RKO (cell line): ENCODE measurements at places on chromosomes 1 and 21.

DNA sequence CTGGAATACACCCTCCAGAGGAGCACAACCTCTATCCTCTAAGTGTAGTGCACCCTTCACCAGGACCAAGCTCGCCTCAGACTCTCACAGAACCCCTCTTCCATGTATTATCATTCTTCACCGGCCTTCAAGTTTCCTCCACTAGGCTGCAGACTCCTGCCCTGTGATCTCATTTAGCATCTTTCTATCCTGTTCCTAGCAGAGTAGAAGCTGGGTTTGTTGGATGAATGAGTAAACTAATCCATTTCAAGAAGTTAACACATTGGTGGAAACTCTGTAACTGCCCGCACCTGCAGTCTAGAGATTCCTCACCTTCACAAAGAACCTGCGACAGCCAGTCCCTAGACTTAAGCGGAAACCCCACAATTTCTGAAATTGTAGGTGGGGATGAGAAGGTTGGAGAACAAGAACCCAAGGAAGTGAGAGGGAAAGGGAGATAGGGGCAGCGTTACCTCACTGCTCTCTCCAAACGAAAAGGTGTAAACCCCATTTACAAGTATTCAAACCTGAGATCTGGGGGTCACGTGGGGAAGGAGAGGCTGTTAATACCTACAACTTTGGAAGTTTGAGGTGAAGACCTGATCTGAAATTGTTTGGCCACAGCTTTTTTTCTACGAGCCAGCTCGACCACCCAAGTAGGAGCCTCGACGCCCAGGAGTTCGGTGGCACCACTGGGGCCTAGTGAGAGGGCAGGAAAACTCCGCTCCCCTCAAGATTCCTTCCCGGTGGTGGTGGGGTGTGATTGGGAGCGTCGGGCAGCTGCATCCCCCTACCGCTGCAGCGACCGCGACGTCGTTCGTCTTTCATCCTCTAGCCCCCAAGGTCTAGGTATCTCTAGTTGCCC lies 1.2 kb downstream of the PTPN14 start:
- peak; percentile 76 for DNase-seq

- no peak for DNase-seq
Observed at GRCh38 chr1:244211559-244211944, 160.5 kb downstream of the ZBTB18 start.

- peak; percentile 87 for DNase-seq
Observed at GRCh38 chr1:186155594-186155993, 219.5 kb downstream of the TPR start.

GRCh38 chr1:90204023-90204590 lies 209.2 kb downstream of the ZNF326 start:
- DNase-seq: no peak

DNA sequence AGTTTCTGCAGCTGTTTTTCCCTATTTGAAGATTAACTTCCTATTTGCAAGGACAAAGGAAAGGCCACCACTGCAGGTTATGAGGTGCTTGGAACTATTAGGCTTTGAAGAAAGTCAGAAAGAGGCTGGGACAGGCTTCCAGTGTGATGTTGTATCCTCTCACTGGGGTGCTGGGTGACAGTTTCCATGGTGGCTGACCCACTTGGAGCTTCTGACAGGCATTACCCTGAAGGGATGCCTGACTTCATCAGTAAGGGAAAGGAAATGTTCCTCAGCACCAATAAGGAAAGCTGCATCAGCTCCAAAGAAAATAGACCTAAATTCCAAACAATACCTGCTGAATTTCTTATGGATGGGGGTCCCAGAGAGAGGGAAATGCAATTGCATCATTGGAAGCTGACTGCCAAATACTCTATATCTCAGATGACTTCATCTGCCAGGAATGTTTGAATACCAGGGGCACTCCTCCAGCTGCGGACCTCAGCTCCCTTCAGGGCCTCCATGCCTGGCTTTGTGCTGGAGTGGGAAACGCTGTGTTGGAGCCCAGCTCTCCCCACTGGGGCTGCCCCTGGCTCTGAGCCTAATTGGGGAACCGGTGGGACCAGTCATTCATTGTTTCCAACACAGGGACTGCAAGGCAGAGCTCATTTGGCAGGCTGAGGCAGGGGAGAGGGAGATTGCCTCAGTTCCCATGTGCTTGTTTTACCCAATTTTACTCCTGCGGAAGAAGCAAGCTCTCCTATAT lies 76.6 kb downstream of the RGL1 start:
- DNase-seq: no peak

GRCh38 chr1:96521994-96522760 lies 199.4 kb upstream of the PTBP2 start:
- no peak for DNase-seq
